ENCODE measurements at places on chromosomes 7 and 10.

GRCh38 chr10:76282061-76283025, 850.9 kb downstream of the LRMDA start:
- DNase-seq, result no peak

GRCh38 chr7:43232366-43232765, 119.9 kb downstream of the HECW1 start:
- DNase-seq, result no peak

DNA sequence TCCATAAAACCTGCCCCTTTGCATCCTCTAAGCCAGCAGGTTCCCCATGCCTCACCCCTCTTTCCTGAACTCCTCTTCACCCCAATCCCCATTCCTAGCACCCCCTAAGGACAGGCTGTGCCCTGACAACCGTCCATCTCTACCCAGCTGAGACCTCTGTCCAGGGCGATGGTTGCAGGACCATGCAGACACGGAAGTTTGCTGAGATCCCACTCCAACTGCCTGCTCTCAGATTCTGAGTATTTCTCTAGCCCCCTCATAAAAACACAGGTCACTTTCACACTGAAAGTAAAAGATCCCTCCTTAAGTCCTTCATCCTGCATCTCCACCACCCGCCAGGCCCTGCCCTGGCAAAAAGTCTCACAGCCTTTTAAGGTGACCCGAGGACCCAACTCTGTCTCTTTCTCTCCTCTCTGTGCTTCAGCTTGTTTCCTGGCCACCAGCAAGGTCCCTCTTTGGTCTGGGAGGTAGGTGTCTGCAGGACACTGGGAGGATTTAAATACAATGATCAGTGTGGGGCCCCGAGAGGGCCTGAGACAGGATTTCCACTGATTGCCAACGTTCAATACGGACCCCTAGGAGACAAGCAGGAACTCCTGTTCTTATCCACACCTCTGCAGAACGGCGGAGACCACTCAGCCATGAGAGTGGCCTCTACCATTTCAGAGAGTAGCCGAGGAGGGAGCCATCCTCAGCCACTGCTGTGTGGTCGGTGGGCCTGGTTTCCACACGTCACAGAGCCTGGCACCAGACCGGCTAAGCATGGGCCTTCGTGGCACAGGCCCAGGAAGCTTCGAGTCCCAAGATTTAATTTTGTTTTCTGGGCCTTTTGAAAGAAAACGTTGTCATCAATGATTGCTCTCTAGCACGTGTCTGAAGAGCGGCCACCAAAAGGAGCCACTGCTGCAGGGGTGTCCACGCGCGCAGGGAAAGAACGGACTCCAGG, 27.9 kb downstream of the CALML3 start:
- no peak for DNase-seq

GRCh38 chr10:123480845-123481244, 185.3 kb upstream of the GPR26 start:
- no peak for DNase-seq

Data from NCI-H1694 (cell line).